ENCODE measurements at places on chromosomes 4 and X.

GRCh38 chrX:139020801-139021200, 309.3 kb upstream of the FGF13 start:
- DNase-seq = no peak

DNA sequence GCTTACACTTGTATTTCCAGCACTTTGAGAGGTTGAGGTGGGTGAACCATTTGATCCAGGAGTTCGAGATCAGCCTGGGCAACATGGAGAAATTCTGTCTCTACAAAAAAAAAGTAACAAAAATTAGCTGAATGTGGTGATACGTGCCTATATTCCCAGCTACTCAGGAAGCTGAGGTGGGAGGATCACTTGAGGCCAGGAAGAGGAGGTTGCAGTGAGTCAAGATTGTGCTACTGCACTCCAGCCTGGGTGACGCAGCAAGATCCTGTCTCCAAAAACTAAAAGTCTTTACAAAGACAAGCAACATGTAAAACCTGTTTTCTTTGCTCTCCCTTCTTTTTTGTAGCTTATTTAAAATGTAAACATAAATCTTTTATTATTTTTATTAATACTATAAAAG, 1156.1 kb downstream of the FAT4 start:
- no peak for DNase-seq

- DNase-seq = no peak
Measured at GRCh38 chr4:3449574-3450534, 8.1 kb downstream of the HGFAC start.

DNA sequence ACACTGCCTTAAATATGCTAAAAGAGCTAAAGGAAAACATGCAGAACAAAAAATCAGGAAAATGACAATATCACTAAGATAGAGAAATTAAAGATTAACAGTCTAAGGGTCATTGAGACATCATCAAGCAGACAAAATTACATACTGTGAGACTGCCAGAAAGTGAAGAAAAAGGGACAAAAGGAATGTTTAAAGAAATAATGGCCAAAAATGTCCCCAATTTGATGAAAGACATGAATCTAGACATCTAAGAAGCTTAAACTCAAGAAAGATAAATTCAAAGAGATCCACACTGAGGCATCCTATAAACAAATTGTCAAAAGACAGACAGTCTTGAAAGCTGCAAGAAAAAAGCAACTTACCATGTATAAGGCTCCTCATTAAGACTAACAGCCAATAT, 63.7 kb downstream of the OPHN1 start:
- no peak for DNase-seq

DNA sequence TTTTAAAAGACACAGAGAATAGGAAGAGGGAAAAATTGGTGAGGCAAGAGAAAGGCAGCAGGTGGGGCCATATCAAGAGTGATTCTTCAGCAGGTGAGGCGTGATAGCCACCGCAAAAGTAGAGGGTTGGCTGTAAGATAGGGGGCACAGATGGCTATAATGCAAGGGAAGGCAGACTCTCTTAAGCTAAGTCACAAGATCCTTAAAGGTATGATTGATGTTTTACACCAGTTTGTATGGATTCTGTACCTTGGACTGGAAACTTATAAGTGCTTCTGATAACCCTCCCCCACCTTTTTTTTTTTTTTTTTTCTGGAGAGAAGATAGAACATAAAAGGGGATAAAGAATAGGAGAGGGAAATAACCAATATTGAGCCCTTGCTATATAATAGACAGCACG, 40.0 kb downstream of the NSUN7 start:
- no peak for DNase-seq

DNA sequence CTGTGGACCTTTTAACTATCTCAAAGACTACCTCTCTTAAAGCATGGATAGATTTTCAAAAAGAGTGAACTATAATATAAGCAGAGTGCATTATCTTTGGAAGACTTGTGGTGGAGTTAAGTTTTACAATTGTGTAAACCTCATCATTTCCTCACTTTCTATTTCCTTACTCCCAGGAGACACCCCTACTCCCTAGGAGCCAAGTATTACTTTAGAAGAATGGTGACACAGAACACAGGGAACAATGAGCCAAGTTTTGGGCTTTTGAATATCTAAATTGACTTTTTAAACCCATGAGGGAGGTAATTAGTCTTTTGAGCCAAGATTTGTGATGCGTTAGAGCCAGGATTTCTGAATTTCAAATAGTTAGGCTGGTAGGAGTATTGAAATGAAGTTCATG, 78.9 kb upstream of the UNC5C start:
- DNase-seq = no peak

GRCh38 chr4:168486912-168487281, 6.6 kb upstream of the DDX60L start:
- DNase-seq = no peak

- no peak for DNase-seq
Measured at GRCh38 chr4:24625091-24625490, 40.7 kb upstream of the DHX15 start.

DNA sequence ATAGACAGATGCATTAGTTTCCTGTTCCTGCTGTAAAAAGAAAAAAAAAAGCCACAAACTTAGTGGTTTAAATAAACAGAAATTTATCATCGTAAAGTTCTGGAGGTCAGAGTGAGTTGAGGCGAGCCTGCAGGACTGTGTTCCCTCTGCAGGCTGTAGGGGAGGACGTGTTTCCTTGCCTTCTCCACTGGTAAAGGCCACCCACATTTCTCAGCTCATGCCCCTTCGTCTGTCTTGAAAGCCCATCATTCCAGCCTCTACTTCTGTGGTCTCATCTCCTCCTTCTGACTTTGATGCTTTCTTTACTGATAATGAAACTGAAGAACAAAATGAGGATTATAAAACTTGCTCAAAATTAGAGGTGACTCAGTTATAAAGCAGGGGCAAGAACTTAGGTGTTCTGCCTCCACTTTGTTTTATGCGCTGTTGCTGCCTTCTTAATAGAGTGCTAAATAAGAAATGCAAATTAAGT, 143.0 kb downstream of the STIM2 start:
- DNase-seq = no peak

All from COLO829 (cell line).